ENCODE measurements at places on chromosomes 2 and 18.

DNA sequence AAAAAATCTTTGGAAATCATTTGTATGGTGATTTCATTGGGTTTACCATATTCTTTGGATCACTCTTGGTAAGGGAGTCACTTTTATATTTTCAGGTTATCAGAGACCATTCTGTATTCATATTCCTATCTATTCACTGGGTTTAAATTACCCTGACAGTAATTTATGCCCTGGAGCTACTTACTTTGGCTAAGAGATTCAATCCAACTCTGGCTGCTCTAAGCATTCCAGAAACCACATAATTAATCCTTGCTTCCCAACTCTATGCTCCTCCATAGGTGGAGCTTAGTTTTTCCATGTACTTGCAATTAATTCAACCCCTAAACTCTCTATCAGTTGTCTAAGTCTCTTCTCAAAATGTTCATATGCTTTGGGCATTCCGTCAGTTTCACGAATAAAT, 336.3 kb downstream of the AGPS start:
- DNase-seq: no peak

DNA sequence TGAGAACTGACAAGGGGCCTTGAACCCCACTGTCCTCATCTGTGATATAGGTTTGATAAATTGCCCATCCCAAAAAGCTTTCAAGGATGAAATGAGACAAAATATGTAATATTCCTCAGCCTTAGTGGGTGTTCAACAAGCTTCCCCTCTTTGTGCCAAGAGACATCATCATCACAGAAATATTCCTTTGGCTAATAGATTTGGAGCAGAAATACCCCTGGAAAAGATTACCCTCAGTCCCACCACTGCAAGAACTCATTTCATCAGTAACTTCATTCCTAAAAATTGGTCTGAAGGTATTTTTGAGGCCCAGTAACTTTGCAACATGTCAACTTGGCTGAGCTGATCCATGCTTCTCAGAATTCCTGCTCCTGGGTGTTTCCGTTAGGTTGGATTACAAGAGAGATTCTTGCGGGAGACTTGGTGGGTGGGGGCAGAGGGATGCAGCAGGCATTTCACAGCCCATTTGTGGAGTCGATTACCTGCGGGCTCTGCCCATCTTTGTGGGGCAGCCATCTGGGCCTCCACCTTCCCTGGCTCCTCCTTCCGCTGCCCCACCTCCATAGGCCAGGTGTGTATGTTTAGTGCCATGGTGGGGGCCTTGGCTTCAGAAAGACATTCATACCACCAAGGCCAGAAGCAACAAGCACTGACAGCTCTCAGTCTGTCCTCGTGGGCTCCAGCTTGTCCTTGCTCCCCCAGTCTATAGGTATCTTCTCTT, 263.9 kb downstream of the GLI2 start:
- no peak for DNase-seq

DNA sequence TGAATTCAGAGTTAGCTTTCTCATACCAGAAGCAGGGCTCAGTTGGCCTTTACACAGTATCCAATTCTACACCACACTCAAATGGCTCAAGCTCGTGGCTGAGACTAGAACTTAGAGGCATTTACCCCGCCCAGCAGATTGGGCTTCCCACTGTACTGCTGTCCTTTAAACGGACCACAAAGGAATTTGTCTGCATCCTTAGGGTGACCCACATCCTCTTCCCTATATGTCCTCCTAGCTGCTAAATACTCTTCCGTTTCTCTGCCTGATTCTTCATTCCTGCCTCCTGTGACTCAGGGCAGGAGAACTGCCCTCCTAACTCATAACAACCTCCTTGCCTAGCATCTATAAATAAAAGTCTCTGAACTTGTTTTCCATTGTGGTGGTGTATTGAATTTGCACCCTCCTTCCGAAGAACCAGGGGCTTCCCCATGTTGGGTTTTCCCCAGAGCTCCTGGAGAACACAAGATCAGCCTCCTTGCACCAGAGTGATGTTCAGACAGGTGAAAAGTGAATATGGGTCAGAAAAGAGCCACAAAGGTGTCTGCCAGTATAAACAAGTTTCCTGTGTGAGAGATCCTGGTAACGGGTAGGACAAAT, 32.0 kb upstream of the MC4R start:
- no peak for DNase-seq

- DNase-seq: no peak
Observed at GRCh38 chr2:149070681-149071320, 32.3 kb downstream of the LYPD6B start.

GRCh38 chr2:9346885-9347284, 76.4 kb downstream of the ITGB1BP1 start:
- no peak for DNase-seq

- no peak for DNase-seq
Observed at GRCh38 chr2:217950401-217950871, 52.4 kb downstream of the TNS1 start.

DNA sequence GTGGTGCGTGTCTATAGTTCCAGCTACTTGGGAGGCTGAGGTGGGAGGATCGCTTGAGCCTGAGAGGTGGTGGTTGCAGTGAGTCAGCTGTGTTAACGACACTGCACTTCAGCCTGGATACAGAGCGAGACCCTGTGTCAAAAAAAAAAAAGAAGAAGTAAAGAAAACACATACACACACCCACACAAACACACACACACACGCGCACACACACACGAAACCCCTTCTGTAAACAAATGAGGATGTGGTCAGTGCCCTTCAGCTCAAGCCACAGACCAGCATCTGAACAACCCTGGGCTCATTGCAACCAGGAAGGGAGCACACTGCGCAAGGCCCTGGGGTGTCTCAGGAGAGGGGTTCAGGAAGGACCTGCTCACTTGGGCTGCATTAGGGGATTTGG, 47.9 kb upstream of the KCNF1 start:
- DNase-seq: no peak

- peak; percentile 42 for DNase-seq
Observed at GRCh38 chr2:64128943-64129391, 15.3 kb downstream of the PELI1 start.

DNA sequence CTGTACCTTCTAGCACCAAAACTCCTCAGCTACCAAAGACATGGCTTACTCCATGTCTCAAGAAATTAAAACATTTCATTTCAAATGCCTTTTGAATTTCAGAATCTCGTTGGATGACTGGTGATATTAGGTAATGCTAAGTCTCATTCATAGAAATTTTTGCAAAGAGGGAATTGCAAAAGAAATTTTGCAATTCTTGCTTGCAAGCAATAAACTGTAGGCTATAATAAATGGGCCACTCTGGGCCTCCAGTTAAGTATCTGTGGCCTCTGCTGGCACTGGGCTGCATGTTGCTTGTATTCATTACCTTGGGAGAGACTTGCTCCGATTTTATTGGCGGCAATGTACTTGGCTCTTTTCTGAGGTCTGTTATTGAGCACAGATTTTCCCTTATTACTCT, 2.8 kb upstream of the LCLAT1 start:
- no peak for DNase-seq

GRCh38 chr2:217520356-217521010, 482.3 kb downstream of the TNS1 start:
- no peak for DNase-seq

DNA sequence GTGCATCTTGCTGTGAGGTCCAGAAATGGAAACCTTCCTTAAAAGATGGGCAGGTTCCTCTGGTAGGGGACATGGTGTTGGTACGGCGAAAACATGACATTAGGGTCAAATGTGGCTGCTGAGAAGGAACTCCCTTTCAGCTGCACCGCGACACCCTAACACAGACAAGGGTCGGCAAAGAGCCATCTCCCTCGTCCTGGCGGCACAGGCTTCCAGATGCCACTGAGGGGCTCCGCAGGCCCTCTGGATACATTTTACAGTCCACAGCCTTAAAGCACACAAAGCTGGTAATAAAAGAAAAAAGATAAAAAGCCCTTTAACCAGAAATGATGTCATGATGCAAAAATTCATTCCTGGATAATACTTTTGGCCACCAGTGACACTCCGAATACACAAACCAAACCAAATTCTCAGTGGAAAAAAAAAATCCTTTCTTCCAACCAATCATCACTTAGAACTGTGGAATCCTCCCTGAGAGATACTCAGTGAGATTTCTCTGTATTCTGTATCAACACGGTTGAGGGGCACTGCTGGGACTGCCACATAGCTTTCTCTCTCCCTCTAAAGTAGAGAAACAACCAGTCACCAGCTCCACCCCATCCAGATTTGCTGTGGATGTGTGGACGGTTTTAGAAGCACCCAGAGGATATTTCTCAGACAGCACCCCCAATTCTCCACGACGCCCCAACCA, 174.8 kb downstream of the HDAC4 start:
- no peak for DNase-seq

- no peak for DNase-seq
Observed at GRCh38 chr2:172481507-172482262, 54.3 kb downstream of the ITGA6 start.

DNA sequence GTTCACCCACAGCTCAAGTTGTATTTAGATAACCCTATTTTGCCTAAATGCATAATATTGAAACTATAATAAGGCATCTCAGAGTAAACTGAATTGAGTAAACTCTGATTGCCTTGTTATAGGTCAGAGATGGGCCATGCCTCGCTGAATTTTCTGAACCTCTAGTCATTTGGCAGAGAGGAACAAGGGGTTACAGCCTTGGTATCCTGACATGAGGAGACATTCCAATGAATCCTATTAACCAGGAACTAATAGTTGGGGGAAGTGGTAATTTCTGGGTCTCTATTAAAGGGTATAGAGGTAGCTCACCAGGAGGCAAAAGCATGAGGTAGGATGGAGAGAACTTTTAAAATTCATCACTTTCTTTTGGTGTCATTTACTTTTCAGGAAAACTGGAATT, 227.4 kb upstream of the CHST9 start:
- no peak for DNase-seq

- DNase-seq: no peak
Observed at GRCh38 chr2:148653437-148653836, 8.9 kb downstream of the EPC2 start.
